Bronchial epithelial cell (primary cell): ENCODE measurements at places on chromosomes 16 and 17.

DNA sequence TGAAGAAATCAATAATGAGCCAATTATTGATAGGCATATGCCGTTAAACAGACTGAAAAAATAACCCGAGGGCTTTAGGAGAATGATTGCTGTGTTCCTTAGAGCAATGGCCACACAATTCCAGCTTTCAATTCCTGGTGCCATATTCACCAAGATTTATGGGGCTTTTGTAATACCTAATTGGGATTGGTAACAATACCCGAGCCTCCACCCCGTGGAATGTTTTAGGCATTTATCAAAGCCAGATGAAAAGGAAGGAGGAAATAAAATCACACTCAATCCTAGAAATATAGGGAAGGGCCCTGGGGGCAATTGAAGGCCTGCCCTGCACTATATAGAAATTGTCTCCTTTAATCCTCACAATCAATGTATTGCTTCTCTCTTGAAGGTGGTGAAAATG is 42.1 kb upstream of the MLYCD start:
- no peak for DNase-seq

DNA sequence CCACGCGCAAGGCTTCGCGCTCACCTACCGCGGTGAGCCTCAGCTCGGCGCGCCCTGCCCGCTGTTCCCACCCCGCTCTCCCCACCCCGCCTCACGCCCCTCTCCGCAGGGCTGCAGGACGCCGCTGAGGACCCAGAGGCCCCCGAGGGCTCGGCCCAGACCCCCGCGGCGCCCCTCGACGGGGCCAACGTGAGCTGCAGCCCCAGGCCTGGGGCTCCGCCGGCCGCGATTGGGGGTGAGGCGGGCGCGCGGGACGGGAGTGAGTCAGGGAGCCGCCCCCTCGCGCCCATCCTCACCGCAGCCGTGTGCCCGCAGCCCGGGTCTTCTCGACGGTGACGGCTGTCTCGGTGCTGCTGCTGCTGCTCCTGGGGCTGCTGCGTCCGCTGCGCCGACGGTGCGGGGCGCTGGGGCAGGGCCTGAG is 1.9 kb upstream of the PAQR4 start:
- DNase-seq: no peak

DNA sequence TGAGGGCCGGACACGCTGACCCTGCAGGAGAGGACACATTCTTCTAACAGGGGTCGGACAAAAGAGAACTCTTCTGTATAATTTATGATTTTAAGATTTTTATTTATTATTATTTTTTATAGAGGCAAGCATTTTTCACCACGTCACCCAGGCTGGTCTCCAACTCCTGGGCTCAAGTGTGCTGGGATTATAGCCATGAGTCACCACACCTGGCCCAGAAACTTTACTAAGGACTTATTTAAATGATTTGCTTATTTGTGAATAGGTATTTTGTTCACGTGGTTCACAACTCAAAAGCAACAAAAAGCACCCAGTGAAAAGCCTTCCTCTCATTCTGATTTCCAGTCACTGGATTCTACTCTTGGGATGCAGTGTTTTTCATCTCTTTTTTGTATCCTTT is 2.3 kb upstream of the SERPINF1 start:
- peak; percentile 77 for DNase-seq

GRCh38 chr17:3754458-3755334 is 31.0 kb downstream of the HASPIN start:
- DNase-seq: peak; percentile 93

DNA sequence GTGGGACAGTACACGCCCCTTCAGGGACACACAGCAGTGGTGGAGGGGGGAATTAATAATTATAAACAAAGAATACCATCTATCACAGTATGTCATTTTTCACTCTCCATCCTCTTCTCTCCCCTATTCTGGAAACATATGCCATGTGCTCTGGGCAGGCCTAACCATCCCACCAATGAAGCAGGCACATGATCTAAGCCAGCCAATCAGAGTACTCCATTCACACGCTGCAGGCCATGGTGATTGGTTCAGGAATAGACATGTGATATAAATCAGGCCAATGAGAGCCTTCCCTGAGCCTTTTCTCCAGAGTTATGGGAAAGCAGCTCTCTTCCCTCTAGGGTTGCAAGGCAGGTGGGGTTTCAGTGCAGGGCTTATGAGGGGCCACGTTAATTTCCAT is 36.5 kb downstream of the GSG1L start:
- DNase-seq: no peak

GRCh38 chr17:19391432-19391831 is 4.4 kb upstream of the MFAP4 start:
- DNase-seq: no peak

- no peak for DNase-seq
These were observed 12.4 kb upstream of the MPHOSPH6 start for GRCh38 chr16:82182266-82183003.
